ENCODE measurements at places on chromosomes 3 and 15.

GRCh38 chr3:6078436-6078835 lies 782.5 kb upstream of the GRM7 start:
- no peak for DNase-seq

DNA sequence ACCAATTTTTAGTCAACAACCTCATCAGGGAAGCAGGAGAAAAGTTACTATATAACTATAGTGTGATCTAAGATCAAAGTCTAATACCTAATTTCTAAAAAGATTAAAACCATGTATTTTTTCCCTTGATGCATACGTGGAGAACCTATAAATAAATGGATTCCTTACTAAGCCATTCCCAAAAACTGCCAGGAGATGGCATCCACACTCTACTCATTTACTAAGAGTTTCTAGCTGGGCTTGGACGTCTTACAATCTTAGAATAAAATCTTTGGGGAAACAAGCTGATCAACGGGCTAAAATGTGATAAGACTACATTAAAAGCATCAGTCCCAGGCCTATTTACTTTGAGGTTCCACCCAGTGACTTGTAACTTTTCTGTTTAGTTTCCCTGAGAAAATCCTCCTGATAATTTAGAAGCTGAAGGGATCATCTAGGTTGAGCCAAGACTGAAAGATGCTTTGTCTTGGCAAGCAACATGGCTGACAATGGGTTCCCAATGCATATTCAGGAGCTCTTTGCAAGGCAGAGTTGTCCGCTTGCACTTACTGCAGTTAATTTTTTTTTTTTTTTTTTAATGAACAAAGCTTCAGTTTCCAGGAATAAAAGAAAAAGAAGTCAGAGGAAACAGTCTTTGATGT lies 85.5 kb upstream of the FGF12 start:
- DNase-seq: peak; percentile 72

- DNase-seq: no peak
Measured at GRCh38 chr3:135895734-135896121, 69.8 kb upstream of the PPP2R3A start.

GRCh38 chr3:32285891-32286290 lies 47.4 kb downstream of the CMTM8 start:
- DNase-seq: peak; percentile 63

- no peak for DNase-seq
Measured at GRCh38 chr3:171817074-171817800, 7.0 kb upstream of the PLD1 start.
